ENCODE measurements at places on chromosomes 11 and 22.

DNA sequence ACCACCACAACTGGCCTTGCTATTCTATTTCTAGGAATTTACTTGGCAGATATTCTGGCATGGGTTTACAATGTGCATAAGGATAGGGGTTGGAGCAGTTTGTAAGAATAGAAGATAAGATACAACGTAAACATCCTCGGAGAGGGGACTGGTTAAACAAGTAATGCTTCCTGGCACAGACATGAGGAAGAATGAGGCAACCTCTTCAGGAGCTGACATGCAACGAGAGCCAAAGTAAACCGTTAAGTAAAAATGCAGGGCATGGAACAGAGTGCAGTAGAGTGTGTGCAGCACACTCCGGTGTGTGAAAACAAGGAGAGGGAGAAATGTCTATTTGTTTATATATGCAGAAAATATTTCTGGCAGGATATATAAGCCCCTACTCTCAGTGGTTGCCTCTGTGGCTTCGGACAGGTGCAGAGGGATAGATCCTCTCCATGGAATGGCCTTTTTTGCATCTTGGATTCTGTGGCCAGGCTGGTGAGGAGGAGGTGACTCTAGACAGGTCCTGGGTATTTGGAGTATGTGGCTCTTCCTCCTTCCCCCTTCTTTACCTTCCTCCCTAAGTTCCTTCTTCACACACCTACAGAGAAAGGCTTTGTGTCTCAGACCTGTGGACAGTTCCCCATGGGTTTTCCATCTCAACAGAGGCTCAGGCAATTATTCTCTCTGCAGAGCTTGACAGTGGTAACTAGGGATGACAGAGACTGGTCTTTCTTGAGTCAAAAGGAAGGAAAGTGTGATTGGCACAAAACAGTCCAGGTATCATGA lies 2.5 kb downstream of the RAB36 start:
- no peak for DNase-seq

GRCh38 chr11:79167510-79168188 lies 273.2 kb downstream of the TENM4 start:
- peak; percentile 44 for DNase-seq

DNA sequence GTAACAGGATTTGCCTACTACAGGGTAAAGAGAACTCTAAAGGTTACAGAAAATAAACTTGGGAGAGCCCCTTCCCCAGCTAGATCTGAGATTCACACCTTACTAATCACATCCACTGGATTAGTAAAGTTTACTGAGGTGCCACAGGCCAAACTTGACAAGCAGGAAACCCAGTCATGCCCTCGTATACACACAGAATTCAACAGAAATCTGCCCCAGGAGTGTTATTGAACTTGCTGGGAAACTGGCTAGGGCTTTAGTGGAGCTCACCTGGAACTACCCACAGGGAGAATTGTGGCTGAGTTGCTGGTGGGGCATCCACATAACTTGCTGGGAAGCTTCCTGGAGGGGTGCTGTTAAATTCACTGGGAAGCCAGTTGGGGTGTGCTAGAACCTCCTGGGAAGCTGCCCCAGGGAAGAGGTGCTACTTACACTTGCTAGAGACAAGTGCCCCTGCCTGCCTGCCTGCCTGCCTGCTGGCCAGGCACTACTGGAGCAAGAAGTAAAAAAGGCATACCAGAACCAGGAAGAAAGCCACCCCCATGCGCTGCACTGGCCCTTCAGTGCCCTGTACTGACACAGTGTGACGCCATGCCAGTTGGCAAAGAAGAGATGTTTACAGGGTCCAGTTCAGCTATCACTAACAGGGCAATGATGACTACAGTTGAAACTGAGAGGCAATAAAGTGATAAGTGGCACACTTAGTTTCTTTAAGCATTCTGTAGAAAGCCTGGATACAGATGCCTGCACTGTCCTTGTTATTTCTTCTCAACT lies 106.5 kb downstream of the ALX4 start:
- DNase-seq, result no peak

- DNase-seq, result no peak
These were observed at the start of gene A4GALT for GRCh38 chr22:42720263-42721044. Gene A4GALT (minus strand): TSS chr22:42720870. CDS start chr22:42693951, 26,919 bp downstream.

- no peak for DNase-seq
These were observed 123.3 kb upstream of the TBCEL start for GRCh38 chr11:120900643-120901042.

DNA sequence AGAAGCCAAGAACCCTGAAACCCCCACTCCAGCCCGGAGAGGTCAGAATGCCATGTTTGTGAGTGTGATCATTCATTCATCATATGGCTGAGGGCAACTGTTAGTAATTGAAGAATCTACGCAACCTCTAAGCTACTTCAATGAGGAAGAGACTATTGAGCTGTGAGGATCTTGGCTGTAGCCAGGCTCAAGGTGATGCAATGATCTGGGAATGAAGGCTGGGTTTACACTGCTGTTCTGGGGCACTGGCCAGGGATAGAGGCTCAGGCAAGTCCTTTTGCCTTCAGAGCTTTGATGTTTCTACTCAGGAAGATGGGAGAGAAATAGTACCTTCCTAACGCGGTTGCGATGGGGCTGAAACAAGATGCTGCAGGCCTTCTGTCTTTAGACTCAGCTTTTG lies 12.9 kb downstream of the CRYBB2 start:
- no peak for DNase-seq

DNA sequence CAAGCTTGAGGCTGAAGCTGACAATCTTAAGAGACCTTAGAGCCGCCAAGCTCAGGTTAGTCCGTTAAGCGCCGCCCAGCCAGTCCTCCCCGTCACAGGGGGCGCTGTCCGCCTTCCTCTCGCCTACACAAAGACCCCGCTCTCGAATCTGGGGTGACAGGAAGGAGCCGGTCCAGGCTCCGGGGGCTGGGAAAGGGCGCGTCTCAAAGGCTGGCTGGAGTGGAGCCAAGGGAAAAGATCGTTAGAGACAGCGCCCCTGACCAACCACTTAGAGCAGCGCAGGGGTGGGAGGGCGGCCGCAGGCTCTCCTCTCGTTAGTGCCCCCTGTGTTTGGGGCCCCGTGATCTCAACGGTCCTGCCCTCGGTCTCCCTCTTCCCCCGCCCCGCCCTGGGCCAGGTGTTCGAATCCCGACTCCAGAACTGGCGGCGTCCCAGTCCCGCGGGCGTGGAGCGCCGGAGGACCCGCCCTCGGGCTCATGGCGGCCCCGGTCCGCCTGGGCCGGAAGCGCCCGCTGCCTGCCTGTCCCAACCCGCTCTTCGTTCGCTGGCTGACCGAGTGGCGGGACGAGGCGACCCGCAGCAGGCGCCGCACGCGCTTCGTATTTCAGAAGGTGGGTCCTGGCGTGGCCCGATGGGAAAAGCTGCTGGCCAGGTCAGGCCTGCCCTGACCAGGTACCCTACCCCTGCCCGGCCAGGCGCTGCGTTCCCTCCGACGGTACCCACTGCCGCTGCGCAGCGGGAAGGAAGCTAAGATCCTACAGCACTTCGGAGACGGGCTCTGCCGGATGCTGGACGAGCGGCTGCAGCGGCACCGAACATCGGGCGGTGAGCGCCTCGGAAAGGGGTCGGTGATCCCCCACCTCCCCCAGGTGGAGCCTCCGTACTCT lies at the start of gene MUS81:
MUS81 (plus strand) TSS at position 156 of the 887 bp plus-strand sequence; CDS start at position 477, 321 bp downstream.
- DNase-seq, result peak; percentile 98

DNA sequence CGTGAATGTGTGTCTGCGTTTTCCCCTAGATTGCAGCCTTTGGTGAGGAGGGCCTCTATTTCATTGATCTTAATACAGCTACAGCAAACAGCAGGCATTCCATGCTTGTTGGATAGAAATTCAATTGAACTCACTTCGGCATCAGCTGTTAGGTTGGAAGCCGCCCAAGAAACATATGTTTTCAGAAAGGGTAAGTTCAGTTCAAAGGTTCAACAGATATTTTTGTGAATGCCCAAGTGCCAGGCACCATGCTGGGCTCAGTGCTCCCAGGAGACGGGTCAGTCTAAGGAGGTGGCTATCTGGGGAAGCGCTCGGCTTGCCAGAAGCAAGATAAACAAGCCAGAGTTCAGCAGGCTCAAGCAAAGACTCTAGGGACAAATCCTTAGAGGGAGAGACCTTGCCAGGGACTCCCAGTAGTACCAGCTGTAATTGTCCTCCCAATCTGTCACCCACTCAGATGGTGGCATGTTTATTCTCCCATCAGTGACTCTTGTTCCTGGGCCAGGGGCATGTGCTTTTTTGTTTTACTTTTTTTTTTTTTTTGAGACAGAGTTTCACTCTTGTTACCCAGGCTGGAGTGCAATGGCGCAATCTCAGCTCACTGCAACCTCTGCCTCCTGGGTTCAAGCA lies 64.5 kb upstream of the LARGE1 start:
- no peak for DNase-seq

- DNase-seq, result no peak
These were observed 4.4 kb downstream of the CALCA start for GRCh38 chr11:14967581-14968243.

DNA sequence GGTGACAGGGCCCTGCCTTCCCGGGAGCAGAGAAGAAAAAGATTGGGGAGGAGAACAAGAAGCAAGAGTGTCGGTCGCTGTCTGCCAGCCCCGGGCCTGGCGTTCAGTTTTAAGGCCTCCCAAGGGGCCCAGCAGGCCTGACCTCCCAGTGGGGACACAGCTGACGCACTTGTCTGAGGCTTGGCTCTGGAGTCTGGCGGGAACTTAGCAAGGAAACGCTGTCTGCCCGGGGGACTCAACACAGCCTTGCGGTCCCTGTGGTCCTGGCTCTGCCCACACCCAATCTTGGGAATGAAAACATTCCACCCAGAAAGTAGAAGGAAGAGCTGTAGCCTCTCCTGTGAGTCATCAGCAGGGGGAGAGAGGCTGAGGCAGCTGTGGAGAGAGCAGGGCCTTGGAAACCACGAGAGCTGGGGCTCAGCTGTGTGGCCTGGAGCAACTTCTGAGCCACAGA lies 54.4 kb downstream of the TRAF6 start:
- peak; percentile 100 for DNase-seq

DNA sequence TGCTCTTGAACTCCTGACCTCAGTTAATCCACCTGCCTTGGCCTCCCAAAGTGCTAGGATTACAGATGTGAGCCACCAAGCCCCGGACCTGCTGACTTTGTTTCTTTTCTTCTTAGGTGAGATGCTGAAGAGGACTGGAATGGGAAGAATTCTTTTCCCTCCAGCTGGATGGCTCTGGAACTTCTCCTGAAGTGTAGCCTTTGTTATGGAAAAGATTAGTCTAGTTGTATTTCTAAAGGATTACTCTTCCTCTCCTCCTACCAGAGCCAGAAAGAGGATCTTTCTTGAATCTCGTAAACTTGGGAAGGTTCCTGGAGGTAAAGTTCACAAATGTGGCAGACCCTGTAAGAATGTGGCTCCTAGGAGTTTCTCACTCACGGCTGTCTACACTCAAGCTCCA lies 95.4 kb upstream of the LARGE1 start:
- no peak for DNase-seq

DNA sequence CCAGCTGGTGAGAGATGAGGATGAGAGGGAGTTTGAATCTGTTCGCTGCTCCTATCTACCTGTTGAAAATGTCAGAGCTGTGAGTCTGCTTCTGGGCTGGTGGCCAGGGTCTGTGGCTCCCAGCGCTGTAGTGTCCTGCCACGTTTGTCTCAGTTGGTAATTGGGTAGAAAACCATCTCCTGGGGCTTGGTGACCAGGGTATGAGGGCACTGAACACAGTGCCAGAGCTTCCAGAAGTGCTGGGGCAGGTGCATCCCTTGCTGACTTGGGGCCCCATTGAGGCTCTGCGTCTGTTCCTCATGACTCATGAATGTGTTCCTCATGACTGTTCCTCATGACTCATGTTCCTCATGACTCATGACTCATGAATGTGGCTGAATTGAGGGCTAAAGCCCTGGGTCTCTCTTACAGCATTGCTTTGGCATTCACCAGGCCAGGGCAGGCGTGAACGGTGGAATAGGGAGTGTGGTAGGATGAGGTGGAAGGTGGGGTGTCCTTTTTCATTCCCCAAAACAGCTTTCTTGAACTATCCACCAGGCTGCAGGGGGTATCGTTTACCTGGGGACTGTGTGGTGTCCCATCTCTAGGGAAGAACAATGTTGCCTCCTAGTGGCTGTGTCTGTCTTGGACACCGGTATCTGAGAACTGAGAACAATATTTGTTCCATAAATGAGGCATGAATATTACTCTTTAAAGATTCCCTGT lies 139.5 kb downstream of the COMMD9 start:
- peak; percentile 98 for DNase-seq

DNA sequence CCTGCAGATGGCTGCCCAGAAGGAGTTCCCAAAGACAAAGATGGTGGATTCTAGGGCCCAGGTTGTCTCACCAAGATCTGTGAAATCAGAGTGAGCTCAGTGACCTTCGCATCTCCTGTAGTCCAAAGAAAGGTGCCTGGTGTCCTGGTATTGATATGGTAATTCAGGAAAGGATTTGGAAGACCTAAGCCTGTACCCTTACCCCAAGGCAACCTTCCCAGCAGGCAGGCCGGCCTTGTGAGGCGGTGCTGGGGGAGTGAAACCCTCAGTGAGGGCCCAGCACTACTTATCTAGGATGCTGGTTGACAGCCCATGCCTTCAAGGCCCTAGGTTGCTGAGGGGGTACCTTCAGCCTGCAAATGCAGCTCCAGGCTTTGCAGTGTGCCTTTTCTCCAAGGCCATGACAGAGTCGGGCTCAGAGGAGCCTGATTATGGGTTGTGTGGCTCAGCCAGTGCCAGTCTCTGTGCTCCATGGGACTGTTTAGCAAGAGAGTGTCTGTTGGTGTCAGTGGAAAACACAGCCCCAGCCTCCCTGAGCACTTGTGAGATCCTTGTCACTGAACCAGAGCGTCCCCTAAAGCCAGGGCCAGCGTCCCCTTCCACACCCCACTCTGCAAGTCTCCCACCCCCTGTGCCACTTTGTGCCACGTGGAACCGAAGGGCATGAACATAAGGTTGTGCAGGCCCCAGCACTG lies 72.8 kb upstream of the MYOD1 start:
- DNase-seq, result no peak

DNA sequence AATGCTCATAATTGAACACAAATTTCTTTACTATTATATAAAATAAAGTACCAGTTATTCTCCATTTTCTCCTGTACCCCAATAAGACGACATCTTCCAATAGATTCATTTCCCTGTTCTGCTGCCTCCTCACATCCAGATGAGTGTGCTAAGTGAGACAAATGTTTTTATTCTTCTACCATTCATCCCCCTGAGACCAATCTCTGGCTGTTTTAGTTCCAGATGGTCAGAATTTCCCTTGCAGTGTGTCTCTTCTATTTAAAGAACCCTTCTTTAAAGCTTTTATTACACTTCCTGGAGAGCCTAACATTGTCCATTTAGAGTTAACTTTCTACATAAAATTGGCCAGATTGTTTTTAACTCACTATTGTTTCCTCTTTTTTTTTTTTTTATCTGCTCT lies 41.2 kb upstream of the GLYATL1 start:
- no peak for DNase-seq

DNA sequence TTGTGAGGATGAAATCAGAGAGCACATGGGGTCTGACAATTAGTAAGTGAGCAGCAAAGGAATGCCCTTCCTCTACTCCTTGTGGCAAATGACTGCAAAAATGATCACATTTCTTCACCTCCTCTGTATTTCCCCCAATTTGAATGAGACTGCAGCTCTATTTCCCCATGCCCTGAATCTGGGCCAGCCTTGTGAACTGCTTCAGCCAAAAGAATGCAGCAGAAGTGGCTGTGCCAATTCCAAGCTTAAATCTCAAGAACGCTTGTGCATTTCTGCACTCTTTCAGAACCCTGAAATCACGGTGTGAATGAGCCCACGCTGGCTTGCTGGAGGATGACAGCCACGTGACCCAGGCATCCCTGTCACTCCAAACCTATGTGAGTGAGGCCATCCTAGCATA lies 9.9 kb downstream of the SLC43A3 start:
- no peak for DNase-seq
